ENCODE measurements at places on chromosomes 12 and 14. TPM values are rescaled to one million over a fixed set of nuclear protein-coding genes. Genes with fewer than 3 reads are reported as not detected.

The SMCO2 gene
- 0.34 TPM for total RNA-seq

The KRT71 gene
- not detected for total RNA-seq

The RIMKLB gene
- total RNA-seq = 65.1 TPM

The CATSPERB gene
- total RNA-seq = 4.2 TPM

The SERPINA12 gene
- total RNA-seq = not detected

The PPFIA2 gene
- 1.5 TPM for total RNA-seq

The GNB3 gene
- total RNA-seq = not detected

The FAM161B gene
- 3.1 TPM for total RNA-seq

The AMDHD1 gene
- 0.98 TPM for total RNA-seq

The SMIM41 gene
- total RNA-seq = not detected

The OR11G2 gene
- not detected for total RNA-seq

The LRTM2 gene
- not detected for total RNA-seq

The CD69 gene
- total RNA-seq = not detected

The NRXN3 gene
- 2.4 TPM for total RNA-seq

The TSPAN11 gene
- 0.22 TPM for total RNA-seq

The RBP5 gene
- total RNA-seq = not detected

The HCAR2 gene
- total RNA-seq = 7.7 TPM

The CCT2 gene
- 101 TPM for total RNA-seq

The VASH1 gene
- 10.7 TPM for total RNA-seq

The STXBP6 gene
- total RNA-seq = 7.9 TPM

The CCDC196 gene
- total RNA-seq = not detected

The TESPA1 gene
- total RNA-seq = 1.9 TPM

The RDH5 gene
- 136 TPM for total RNA-seq

The PMEL gene
- total RNA-seq = 2.0 TPM

The LPAR5 gene
- total RNA-seq = 0.82 TPM

The LETMD1 gene
- total RNA-seq = 89.3 TPM

The GARIN6 gene
- not detected for total RNA-seq

The LRRK2 gene
- 39.9 TPM for total RNA-seq

The RBM19 gene
- 54.4 TPM for total RNA-seq

The GLI1 gene
- 1.5 TPM for total RNA-seq

The OR6C68 gene
- total RNA-seq = not detected

The KLRC4 gene
- 0.51 TPM for total RNA-seq

The CLEC1A gene
- 10.6 TPM for total RNA-seq

The SLC41A2 gene
- 18.5 TPM for total RNA-seq

The SLC2A14 gene
- not detected for total RNA-seq

The MDM1 gene
- 12.1 TPM for total RNA-seq

The CLEC14A gene
- 23.2 TPM for total RNA-seq

The NR1H4 gene
- total RNA-seq = not detected

The PZP gene
- total RNA-seq = not detected

The NKX2-1 gene
- not detected for total RNA-seq

The LTB4R2 gene
- 11.9 TPM for total RNA-seq

The SPX gene
- total RNA-seq = 3.6 TPM
